Left lung (tissue), 14 donors: ENCODE measurements at places on chromosomes 3 and 15. TPM values are rescaled to one million over a fixed set of nuclear protein-coding genes. Genes with fewer than 3 reads are reported as not detected.

Gene GPR15
- polyA plus RNA-seq: not detected

Gene TMEM207
- 0.27 TPM for polyA plus RNA-seq

Gene GPR149
- not detected for polyA plus RNA-seq

Gene KNG1
- polyA plus RNA-seq: 0.26 TPM

Gene NR2F2
- polyA plus RNA-seq: 139 TPM

Gene TMC3
- polyA plus RNA-seq: 0.14 TPM

Gene PRKCD
- 47.2 TPM for polyA plus RNA-seq

Gene LRTM1
- not detected for polyA plus RNA-seq

Gene ATP13A5
- polyA plus RNA-seq: 0.75 TPM

Gene ZNF770
- 40.8 TPM for polyA plus RNA-seq

Gene SEMA3B
- polyA plus RNA-seq: 28.6 TPM

Gene LSG1
- 45.9 TPM for polyA plus RNA-seq

Gene GRAMD2A
- 8.9 TPM for polyA plus RNA-seq

- DNase-seq: peak; percentile 71
Measured at GRCh38 chr3:176814285-176814684, 383.0 kb downstream of the TBL1XR1 start.

- DNase-seq: no peak
Measured at GRCh38 chr3:111197485-111197884, 125.9 kb downstream of the NECTIN3 start.

- DNase-seq: no peak
Measured at GRCh38 chr3:98734735-98735134, 28.4 kb upstream of the ST3GAL6 start.

GRCh38 chr3:54356261-54357045 is 234.1 kb downstream of the CACNA2D3 start:
- no peak for DNase-seq

DNA sequence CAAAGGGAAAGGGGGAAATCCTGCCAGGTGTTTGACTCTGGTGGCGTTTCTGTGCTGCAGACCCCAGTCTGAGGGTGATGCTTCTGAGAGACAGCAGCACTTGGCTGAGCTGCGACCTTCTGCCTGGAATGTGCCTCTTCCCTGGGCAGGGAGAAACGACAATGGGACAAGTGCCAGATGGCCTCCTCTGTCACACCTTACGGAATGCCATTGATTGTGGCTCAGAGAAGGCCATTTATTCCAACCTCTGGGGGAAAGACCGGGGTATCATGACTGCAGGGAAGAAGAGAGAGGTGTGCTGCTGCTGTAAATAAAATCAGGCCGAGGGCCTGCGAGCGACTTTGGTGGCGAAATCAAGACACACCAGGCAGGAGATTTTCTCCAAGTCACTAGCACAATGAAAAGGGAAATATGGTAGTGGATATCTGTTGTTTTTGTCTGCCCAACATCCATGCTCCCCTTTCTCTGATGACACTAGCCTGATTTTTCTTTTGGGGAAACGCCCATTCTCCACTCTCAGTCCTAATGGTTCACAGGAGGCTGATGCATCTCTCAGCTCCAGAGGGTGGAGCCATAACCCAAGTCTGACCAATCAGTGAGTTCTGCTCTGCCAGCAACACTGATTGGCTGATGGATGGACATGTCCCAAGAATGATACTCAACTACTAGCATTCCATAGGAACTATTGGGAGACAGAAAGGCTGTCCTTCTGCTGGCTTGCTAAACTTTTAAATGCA is 336.1 kb downstream of the FOXP1 start:
- no peak for DNase-seq

DNA sequence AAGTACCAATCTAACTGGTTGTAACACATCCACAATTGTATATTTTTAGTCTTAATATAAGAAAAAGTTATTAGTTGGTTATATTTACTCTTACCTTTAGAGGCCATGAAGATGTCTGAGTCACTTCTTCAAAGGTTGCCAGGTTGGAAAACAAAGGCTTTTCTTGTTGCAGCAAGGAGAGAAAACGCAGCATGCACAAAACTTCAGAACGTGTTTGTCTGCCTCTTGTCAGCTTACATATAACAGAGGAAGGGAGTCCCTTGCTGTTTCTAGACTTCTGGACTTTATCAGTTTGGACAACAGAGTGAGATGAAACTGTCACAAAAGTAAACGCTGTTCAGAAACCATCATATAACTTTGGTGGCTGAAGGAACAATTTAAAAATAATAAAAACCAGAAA is at the start of gene PLSCR5:
TSS of gene PLSCR5 (minus strand) at position 241 of the 400 bp plus-strand sequence. CDS start at position 107, 134 bp downstream.
- DNase-seq: no peak

DNA sequence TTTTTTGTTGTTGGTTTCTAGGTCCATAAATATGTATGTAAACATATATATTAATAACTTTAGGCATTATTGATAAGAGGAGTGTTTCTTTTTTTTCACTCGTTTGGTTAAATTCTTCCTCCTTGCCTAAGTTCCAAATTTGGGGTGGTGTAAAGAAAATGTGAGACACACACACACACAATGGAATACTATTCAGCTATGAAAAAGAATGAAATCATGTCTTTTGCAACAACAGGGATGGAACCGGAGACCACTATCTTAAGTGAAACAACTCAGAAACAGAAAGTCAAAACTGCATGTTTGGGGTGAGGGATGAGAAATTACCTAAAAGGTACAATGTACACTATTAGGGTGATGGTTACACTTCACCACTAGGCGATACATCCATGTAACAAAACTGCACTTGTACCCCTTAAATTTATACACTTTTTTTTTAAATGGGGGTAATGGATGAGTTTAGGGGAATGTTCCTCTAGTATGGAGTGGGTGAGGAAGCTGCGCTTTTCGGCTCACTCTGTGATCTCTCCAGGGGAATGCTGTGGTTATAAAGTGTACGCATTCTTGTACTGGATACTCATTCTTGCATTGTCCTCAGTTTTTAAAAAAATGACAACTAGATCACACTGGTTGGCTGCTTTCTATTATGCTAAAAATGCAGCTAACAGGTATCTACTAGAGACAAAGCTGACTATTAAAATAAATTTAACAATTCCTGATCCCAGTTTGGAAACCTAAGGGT is 50.8 kb upstream of the PPARG start:
- no peak for DNase-seq

DNA sequence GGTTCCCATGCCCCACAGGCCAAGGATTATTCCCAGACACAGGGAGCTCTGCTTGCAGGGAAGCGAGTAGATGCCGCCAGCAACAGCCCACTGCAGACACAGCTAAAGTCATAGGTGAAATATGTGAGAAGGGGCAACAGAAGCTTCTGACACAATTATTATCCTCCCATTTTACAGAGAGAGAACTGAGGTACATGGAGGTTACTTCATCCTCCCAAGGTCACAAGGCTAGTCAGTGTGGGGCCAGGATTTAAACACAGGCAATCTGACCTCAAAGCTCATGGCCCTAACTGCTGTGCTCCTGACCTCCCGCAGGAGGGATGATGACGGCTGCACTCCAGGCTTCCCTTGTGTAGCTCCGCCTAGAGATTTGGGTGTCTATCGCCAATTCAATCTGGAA is 15.7 kb upstream of the FSIP1 start:
- no peak for DNase-seq

GRCh38 chr3:40828741-40829415 is 304.1 kb downstream of the ZNF621 start:
- no peak for DNase-seq

DNA sequence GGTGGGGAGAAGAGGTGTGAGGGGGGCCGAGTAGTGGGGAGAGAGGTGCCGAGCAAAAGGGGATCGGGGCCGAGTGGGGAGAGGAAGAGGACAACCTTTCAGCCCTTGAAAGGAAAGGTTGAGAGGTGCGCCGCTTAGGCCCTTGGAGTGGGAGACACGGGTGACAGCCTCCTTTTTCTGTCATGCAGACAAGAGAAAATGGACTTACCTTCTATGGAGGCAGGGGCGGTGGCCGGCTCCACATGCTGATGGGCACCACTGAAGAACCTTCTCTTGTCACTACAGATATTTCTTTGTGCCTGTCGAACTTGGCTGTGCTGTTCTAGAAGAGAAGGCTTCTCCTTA is 421 bp downstream of the KLHL18 start:
- no peak for DNase-seq

DNA sequence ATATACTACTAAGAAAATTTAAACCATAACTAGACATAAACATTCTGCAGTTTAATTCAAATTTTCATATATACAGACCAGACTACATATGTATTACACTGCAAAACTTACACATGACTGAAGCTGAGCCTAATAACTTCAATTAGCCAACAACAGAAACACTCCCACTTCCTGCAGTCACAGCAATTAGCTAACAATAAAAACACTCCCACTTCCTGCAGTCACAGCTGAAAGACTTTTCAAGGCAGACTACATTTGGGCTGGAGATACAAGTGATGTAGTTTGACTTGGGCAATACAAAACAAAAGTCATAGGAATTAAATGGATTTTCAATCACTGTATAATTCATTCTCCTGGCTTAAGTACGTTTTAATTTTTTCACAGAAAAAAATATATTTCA is 10.3 kb downstream of the TM2D3 start:
- DNase-seq: no peak

GRCh38 chr3:163391407-163392181 is 1686.7 kb downstream of the SI start:
- no peak for DNase-seq

GRCh38 chr15:33098094-33099058 is 96.1 kb downstream of the FMN1 start:
- DNase-seq: no peak

DNA sequence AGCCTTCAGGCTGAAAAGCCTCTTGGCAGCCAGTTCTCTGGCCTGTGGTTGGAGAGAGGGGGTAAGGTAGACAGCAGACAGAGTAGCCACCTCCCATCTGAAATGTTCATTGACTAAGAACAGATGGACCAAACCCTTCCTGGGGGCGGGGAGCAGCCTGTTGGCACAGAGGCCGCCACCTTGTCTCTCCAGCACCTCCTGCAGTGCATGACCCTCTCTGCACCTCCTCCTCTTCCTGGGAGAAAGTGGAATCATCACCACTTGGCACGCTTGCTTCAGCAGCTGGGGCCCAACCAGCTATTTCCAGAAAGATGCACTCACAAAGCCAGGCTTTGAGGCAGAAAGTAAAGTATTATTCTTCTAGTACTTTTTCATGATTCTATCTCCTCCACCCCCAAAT is 313.4 kb upstream of the CHRM5 start:
- DNase-seq: no peak

- no peak for DNase-seq
Measured at GRCh38 chr3:150755902-150756301, 7.1 kb downstream of the SIAH2 start.

DNA sequence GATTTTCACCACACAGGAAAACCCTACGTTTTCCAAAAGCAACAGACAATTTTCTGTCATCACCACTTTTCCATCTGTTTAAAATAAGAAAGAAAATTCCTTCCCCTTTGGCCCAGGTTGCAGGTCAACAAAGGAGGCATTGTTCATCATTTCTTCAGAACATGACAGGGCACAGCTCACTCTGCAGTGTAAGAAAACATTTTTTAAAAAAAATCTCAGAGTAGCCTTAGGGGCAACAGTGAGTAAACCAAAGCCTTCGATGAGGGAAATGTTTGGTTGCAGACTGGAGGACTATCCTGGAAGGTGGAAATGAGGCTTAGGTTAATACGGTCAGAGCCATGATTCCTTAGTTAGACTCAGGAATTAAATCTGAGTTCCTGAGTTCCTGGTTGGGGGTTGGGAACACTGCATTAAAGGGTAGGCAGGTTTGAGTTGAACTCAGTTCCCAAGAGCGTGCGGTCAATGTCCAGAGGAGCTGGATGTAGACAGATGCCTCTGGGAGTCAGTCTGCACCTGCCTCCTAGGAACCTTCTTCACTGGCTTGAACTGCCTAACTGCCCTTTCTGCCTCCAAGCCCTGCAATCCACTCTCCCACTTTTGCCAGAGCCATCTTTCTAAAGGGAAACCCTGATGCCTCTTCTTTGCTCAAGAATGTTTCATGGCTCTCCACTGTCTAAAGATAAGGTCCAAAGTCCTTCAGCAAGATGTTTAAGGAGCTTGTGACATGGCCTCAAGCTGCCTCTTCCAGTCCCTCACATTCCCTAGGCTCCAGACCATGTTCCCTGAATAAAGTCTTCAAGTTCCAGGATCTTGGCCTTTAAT is 3.3 kb upstream of the HES1 start:
- DNase-seq: no peak
